ENCODE measurements at places on chromosomes 7 and 10.

DNA sequence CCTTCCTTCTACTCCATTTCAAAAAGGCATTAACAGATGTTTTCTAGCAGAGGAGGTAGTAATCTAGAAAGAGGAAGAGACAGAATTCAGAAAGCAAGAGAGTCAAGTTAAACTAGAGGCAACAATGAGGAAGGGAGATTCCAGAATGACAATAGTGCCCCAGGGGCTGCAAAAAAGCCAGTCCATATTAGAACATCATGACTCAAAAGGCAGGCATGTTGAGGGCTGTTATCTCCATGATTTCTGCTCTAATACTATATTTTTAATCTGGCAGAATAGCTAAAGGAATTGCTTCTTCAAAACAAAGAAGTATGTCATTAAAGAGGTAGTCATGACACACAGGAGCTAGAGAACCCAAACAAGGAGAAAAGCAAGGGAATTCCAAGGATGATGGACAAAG, 599.6 kb downstream of the INHBA start:
- no peak for DNase-seq

- DNase-seq = no peak
Observed at GRCh38 chr10:63268149-63268797, 135.1 kb downstream of the NRBF2 start.

- no peak for DNase-seq
Observed at GRCh38 chr10:85900061-85900460, 466.5 kb downstream of the GRID1 start.

GRCh38 chr10:93991596-93992284, 2.0 kb upstream of the PLCE1 start:
- DNase-seq = no peak

- no peak for DNase-seq
Observed at GRCh38 chr10:11610166-11610825, 1.2 kb downstream of the USP6NL start.

GRCh38 chr10:119414081-119414611, 128.4 kb downstream of the RGS10 start:
- no peak for DNase-seq

- DNase-seq = peak; percentile 45
Observed at GRCh38 chr7:105389088-105389650, 448 bp upstream of the SRPK2 start.

DNA sequence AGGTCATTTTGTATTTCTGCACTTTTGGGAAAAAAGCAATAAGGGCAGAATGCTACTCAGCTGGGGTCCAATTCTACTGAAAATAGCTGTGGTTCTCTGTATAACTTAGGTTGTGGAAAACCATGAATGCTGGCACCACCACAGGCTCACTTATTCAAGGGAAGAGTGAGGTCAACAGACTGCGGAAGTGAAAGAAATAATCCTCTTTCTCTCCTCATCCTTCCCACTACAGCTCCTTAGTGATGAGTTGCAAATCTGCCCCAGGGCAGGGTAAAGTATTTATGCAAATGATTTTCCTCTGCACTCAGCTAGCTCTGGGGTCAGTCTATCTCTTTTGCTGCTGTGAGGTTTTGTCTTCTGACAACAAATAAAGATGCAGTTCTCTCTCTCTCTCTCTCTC, 74.1 kb upstream of the PTPRZ1 start:
- no peak for DNase-seq

DNA sequence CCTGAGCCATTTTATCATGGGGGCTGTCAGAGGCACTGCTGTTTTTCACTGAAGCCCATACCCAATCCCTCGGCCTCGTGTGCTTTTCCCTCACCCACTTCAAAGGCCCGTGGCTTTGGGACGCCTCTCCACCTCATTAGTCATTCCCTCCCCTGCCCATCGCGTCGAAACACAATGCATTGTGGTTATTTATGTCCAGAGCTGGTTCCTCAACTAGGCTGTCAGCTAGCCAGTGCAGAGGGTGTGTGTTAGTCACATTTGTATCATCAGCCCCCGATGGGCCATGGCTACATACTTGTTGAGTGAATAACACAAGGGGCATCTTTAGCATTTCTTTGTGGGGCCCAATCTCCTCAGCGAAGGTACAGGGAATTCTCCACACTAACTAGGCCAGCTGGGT, 3.8 kb upstream of the CRCP start:
- no peak for DNase-seq

GRCh38 chr7:133233142-133233541, 19.7 kb upstream of the EXOC4 start:
- no peak for DNase-seq

DNA sequence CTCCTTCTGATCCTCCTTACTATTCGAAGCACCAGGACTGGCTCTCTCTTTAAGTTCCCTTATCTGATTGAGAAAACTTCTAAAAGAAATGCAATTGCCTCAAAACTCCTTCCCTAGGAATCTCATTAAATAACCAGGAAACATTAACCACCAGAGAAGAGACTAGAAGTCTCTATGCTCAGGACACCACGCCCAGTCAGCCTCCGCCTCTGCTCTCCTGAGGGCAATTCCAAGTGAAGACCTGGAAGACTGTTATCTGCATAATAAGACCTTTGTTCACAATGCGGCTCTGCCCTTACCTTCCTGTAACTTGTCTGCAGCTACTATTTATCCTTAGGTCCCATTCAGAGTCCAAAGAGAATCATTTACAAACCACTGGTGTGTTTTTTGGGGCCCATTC, 78.8 kb downstream of the ELMO1 start:
- no peak for DNase-seq

- DNase-seq = no peak
Observed at GRCh38 chr7:120553491-120553890, 280.5 kb downstream of the KCND2 start.

- DNase-seq = peak; percentile 61
Observed at GRCh38 chr7:149872419-149873073, 1.2 kb upstream of the ATP6V0E2 start.

DNA sequence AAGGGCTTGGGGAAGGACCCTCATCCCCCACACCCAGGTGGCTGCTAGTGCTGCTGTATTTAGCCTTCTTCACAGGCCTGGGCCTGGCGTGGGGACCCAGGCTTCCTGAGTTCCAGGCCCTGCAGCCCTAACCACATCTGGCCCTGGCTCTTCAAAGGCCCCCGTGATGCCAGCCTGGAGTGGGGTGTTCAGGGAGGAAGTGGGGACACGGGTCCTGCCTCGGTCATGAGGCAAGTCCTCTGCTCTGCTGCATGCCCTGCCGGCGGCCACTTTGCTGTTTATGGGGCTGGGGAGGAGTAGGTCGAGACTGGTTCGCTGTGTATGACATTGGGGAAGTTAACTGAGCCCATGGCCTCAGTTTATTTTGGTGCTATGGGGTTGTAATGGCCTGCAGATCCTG, 8.5 kb upstream of the AQP1 start:
- DNase-seq = no peak

GRCh38 chr7:50608196-50608906, 43.1 kb upstream of the DDC start:
- DNase-seq = no peak

- DNase-seq = no peak
Observed at GRCh38 chr10:92847202-92847864, 987 bp upstream of the EXOC6 start.

DNA sequence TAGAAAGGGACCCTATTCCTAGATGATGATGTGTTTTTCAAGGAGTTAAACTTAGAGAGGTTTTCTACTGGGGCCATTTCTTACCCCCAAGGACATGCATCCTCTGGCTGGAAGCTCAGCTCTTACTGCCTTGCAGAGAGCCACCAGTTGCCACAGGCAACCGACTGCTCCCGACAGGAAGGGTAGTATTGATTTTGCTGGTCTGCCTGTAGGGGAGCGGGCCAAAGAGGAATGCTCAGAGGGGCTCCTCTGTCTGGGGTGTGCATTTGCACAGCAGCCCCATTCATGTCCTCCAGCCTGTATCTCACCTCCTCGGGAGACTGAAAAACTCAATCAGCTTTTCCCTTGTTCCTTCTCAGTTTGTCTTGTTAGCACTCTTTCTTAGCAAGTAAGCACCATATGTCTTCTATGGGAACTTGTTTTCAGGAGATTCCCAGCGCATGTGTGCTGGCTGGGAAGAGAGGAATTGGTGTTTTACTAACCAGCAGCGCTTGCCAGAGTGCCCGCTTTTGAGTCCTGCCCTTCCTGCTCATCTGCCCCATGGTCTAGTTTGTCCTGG, 739.0 kb upstream of the GALNT17 start:
- no peak for DNase-seq

DNA sequence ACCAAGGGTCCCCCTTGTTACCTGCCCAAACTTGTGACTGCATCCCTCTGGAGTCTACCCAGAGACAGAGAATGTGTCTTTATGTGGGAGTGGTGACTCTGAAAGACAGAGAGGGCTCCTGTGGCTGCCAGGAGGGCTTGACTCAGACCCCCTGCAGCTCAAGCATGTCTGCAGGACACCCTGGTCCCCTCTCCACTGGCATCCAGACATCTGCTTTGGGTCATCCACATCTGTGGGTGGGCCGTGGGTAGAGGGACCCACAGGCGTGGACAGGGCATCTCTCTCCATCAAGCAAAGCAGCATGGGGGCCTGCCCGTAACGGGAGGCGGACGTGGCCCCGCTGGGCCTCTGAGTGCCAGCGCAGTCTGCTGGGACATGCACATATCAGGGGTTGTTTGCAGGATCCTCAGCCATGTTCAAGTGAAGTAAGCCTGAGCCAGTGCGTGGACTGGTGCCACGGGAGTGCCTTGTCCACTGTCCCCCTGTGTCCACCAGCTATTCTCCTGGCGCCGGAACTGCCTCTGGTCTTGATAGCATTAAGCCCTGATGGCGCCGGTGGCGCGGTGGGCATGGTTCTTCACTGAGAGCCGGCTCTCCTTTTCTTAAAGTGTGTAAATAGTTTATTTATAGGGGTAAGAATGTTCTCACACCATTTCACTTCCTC, 19.4 kb upstream of the SH2D4B start:
- DNase-seq = no peak

DNA sequence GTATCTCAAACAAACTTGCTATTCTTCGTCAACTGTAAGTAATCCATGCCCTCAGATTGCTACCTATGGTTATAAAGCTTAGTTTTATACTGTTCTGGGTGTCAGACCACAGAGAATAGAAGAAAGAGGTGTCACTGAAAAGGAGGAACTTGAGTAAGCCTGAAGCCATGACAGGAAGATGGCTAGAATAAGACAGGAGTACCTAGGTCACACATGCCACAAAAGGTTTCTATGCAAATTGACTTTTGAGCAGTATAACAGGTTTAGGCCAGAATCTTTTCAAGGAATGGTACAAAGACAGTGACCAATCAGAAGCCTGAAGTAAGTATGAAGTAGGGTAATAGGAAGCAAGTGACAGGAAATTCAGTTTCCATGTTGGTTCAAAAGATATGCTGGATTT, 23.5 kb downstream of the FBXW4 start:
- DNase-seq = no peak

DNA sequence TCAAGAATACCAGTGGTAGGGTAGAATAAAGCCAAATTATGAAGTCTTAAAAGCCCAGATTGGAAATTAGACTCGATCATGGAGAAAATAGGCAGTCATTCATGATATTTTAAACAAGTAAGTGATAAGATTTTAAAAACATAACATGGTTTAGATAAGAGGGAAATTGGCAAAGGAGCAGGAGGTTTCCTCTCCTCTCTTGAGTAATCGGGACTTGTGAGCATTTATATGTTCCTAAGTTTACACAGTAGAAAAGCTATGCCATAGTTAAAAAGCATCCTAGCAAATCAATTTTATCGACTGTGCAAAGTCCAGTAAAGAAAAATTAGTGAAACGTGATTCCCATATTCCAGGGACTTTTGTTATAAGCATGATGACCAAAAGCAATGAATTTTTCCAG, 313.2 kb downstream of the AHR start:
- no peak for DNase-seq

- DNase-seq = no peak
Observed at GRCh38 chr7:99105756-99106155, 38.2 kb downstream of the SMURF1 start.

- DNase-seq = no peak
Observed at GRCh38 chr10:104650072-104650471, 9.0 kb downstream of the SORCS3 start.

DNA sequence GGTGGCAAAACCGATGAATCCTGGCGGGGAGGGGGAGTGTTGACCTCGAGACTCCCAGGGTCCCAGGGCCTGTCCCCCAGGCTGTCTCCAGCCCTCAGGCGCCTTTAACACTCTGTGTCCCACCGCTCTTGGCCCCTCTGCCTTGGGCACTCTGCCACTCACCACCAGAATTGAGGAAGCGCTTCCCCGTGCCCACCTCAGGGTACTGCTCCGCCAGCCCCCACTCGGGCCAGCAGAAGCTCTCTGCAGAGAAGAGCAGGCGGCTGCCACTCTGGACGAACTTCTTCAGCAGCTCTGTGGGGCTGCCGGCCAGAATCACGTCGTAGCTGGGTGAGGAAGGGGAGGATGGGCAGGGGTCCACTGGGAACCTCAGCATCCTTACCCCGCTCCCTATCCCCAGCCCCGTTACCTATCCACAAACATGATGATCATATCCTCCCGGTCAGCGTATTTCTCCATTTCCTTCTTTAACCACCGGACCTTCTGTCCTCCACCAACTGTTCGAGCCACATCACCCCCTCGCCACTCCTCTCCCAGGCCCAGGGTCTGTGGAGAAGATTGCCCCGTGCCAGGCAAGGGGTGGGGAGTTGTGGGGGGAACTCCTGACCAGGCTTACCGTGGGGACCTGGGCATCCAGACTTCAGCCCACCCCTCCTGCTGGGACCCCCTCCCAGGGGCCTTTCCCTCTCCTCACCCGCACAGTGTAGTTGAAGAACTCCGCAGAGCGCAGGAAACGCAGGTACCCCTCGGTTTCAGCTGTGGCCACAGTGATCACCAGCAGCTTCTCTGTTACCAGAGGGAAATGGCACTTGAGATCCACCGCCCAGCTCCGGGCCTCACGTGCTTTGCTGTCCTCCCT, 1.2 kb downstream of the PLOD3 start:
- no peak for DNase-seq

- no peak for DNase-seq
Observed at GRCh38 chr7:305410-306151, 15.6 kb downstream of the FOXL3 start.

GRCh38 chr7:149859369-149859768, 14.4 kb upstream of the ATP6V0E2 start:
- no peak for DNase-seq

- DNase-seq = no peak
Observed at GRCh38 chr7:1055956-1056784, 11.8 kb downstream of the GPR146 start.

DNA sequence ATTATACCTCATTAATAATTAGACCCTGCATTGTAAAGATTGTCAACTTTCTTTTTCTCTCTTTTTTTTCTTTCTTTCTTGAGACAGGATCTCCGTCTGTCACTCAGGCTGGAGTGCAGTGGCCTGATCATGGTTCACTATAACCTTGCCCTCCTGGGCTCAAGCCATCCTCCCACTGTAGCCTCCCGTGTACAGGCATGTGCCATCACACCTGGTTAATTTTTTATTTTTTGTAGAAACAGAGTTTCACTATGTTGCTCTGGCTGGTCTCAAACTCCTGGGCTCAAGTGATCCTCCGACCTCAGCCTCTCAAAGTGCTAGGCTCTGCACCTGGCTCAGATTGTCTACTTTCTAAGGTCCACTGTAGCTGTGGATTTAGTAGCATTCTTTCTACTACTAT, 50.7 kb downstream of the MDFIC start:
- no peak for DNase-seq
